ENCODE measurements at places on chromosomes 7 and 10.

DNA sequence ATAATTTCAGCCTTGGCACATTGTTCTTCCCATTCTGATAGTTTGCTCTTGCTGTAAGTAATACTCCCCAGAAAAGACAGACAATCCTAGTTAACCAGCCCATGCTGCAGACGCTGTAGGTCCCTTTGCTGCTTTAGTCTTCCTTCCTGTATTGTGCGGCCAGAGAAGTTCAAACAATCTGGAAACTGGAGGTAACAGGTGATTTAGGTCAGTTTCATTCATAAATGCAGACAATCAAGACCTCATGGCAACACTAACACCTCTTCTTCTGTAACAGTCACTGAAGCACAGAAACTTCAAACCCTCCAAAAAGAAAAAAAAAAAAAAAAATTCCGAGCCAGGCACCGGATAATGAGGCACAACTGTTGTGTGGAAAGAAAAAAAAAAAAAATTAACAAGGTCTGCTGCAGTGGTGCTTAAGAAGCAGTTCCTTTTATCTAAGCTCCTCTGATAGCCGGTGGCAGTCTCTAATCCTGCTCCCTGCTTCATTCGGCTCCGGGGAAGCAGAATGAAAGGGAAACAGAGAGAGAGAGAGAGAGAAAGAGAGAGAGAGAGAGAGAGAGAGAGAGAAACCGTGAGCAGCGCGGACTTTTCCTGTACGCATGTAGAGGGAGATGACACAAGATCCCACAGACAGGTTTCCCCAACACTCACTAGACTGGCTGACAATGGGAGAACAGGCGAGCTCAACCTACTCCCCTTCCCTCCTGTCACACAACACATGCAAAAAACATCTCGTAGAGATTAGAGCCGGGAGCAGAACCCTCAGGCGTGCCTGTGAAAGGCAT is at the start of gene SEMA3A:
SEMA3A (minus strand) TSS at position 306 of the 788 bp plus-strand sequence; CDS start at position 103, 203 bp downstream.
- DNase-seq: no peak

DNA sequence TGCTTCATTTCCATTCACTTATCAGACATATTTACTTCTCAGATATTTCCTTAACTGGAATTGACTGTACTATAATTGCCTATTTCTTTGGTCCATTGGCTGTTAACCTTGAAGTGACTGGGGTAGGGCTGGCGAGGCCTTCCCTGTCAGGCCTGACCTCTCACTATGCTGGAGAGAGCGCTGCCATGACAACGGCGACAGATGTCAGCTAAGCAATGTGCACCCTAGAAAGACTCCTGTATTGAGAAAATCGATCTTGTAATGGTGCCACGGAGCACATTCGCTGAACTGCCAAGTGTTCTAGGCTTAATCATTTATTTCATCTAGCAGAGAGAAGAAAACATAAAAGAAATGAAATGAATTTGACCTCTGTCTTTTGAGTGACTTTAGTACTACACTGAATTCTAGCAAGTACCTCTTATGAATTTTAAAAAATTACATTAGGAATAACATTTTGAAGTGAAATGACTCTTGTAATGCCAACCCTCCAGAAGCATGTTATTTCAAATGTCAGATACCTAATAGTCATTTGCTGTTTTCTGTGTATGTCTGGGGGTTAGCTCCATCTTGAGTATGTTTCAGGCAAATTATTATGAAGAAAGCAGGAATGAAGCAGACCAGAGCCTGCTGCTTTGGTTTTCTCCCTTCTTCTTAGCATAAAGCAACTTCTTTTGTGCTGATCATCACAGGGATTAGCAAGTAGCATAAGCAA is 148.0 kb downstream of the SNX10 start:
- DNase-seq: no peak

- DNase-seq: no peak
These were observed 84.7 kb downstream of the NRP1 start for GRCh38 chr10:33249659-33250345.

GRCh38 chr10:29932991-29933390 is 126.4 kb downstream of the JCAD start:
- no peak for DNase-seq

GRCh38 chr10:62652114-62652513 is 152.4 kb upstream of the ADO start:
- DNase-seq: no peak

GRCh38 chr7:152760854-152761748 is 1.5 kb downstream of the ACTR3B start:
- no peak for DNase-seq

DNA sequence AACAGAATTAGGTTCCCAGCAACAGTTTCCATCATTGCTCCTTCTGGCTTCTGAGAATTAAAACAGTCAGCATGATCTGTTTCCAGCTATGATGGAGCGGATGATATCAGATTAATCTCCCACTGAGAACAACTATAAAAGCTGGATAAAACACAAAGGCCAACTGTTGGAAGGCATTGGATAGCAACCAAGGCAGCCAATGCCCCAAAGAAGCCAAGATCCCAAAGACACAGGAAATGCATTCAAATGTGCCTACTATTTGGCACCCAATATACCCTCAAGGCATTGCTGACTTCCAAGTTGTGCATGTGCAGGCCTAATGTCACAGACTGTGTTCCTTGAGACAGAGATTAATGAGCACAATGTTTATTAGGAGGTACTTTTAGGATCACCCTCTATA is 259.3 kb downstream of the ARHGAP12 start:
- no peak for DNase-seq

GRCh38 chr7:18958627-18959026 is 158.8 kb downstream of the TWIST1 start:
- DNase-seq: no peak

DNA sequence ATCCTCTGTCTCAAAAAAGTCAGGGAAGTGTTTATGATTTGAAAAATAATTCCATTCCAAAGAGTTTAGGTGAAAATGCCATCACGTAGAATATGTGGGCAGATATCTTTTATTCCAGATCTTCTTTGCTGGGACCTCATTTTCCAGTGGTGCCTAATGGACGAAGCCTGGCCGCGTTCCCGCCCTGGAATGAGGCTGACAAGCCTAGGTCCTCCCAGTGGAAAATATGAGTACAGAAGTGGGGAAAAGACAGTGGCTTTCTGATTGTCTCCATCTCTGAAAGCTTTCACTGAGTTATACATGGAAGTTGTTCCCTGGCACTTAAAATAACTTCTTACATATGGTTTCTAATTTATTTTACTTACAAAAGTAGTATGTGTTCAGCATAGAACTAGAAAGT is 139.4 kb downstream of the TACC2 start:
- no peak for DNase-seq

DNA sequence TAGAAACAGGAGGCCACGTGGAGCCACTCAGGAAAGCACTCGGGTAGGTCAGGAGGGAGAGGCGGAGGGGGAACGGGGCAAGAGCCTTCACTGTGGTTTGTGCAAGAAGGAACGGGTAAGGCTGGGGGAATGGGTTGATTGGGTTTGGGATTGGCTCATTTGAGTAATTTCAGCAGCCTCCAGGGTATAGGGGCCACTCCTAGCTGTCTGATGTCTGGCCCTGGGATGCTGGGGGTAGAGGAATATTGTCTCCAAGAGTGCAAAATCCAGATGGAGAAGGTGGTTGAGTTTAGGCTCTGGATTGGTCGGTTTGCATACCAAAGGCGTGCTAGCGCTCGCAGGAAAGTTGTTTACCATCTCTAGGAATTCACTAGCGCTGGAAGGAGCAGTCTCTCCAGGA is 47.2 kb downstream of the MYL10 start:
- no peak for DNase-seq

- no peak for DNase-seq
These were observed 25.1 kb downstream of the ZMIZ1 start for GRCh38 chr10:79093658-79094411.

DNA sequence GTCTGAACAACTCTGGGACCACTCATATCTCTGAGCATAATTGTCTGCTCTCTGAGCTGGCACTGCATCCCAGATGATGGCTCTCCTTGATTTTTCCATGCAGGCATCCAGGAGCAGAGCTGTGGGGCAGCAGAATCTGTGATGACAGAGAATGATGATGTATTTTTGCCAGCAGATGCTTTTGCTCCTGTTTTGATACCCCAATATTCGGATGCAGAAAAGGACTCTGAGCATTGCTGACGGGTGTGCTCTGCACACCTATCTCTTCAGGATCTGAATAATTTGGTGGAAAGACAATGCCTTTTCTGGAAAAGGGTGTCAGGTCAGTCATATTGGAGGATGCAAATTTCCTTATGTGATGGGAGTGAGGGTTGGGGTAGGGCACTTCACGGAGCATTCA is 735.9 kb downstream of the KCNMA1 start:
- no peak for DNase-seq

DNA sequence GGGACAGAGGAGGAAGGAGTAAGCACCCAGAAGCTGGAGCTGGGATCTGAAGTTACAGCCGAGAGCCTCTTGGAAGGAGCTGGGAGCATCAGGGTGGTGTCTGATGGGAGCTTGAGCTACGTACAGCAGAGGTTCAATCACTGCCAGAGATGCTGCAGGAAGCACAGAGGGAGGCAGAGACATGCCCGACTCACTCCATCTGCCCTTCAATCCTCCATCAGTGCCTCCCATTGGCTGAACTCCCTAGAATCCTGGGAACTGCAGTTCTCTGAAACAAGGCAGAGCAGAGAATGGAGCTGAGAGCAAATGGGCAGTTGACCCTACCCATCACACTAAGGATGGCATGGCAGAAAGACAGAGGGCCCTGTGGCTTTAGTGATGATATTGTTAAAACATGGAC is 40.0 kb upstream of the CTBP2 start:
- DNase-seq: no peak

DNA sequence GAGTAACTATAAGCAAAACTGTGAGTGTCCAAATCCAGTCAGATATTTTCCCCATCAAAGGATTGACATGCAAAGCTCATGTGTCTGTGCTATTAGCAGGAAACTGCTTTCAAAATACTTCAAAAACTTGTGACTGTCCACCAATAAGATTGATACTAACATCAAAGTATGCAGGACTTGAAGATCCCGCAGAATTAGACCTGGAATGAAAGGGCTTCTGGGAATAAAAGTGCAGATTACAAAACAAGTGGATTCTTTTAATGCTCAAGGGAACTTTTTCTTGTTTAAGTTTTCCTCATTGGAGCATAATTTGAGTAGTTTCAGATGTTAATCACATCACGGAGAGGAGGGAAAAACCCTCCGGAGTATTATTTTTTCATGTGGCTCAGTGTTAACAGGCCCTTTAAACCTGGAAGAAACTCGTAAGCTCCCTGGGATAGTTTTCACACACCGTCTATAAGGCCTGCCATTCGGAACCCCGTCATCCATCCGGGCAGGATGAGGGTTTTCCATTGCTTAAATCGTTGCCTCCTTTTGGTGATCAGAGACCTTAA is 33.9 kb upstream of the MKX start:
- no peak for DNase-seq

- no peak for DNase-seq
These were observed 671.7 kb downstream of the GATA3 start for GRCh38 chr10:8726084-8726778.

DNA sequence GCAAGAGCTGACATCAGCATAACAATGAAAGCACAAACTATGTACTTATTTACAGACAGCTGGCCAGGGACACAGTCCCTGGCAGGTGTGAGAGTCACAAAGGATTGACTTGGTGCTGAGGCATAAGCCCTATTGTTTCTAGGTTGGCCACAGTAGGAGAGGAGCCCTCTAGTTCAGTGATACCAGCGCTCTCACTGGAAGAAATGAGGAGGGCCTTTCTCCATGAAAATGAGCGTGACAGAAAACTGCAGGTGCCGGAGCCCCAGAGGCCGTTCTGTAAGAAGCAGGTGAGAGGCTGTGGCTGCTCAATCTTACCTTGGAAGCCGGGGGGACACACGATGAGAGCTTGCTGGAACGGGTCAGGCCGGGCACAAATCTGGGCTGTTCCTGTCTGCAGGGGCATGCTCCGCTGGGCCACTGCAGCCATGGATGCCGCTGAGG is 90.5 kb downstream of the CLEC2L start:
- DNase-seq: no peak

- no peak for DNase-seq
These were observed 339.8 kb downstream of the ABCA13 start for GRCh38 chr7:48511080-48511479.

GRCh38 chr7:93551063-93551895 is 23.2 kb downstream of the CALCR start:
- peak; percentile 20 for DNase-seq

DNA sequence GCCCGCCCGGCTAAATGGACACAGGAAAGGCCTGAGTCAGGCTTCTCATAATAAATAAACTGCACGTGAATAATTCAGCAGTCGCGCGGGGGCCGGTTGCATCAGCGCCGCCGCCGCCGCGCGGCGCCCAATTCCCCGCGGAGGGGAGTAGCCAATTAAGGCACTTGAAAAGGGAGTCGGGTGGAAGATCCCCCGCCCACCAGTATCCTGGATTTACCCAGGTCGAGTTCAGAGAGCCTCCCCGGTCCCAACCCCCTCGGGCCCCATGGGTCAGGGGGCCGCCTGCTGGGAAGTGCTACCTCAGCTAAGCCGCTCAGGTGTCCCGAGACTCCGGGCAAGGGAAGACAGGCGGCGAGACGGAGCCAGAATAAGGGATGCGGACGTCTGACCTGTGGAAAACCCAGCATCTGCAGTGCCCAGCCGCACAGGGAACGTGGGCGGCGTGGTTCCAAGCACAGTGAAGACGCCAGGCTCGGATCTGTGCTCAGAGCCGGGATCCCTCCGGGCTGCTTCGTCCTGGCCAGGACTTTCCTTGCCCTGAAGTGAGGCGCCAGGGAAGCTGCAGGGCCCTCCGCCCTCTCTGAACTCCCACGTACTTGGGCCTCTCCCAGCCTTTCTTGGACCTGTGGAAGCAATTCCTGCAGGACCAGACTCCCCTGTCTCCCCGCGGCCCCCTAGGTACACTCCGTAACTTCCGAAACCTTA is 7.3 kb upstream of the LBX1 start:
- no peak for DNase-seq

DNA sequence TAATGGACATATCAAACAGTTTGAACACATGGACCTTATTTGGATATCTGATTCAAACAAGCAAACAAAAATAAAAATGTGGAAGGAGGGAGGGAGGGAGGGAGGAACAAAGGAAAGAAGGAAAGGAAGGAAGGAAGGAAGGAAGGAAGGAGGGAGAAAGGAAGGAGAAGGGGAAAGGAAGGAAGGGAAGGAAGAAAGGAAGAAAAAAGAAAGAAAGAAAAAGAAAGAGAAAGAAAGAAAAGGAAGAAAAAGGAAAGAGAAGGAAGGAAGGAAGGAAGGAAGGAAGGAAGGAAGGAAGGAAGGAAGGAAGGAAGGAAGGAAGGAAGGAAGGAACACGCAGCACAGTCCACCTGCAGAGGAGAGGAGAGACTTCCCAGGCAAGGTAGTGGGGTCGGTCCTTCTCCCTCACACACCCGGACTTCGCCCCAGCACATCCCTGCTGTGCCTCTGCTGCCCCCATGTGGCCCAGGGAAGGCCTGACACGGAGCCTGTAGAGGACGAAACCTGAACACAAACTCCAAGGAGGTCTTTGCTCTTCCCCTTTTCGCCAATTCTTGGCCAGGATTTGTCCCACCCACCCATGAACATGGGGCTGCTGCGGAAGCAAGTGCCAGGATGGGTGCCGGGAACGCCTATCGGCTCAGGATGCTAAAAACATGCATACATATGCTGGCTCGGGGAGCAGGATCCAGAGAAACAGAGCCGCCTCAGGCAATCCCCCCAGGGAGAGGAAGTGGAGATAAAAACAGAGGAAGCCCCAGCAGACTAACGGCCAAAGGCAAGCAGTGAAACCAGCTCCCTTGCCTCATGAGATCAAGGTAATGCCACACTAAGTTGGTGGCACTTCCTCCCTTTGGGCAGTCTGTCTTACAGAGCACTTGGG is 52.3 kb upstream of the DGKI start:
- DNase-seq: peak; percentile 59

- DNase-seq: no peak
These were observed 20.7 kb downstream of the NT5C3A start for GRCh38 chr7:33041631-33042428.

- no peak for DNase-seq
These were observed 77.1 kb downstream of the DNAJC1 start for GRCh38 chr10:21926358-21926925.

- DNase-seq: no peak
These were observed 10.8 kb upstream of the GALNT11 start for GRCh38 chr7:152014722-152015121.

All from Panc1 (cell line).